ENCODE measurements at places on chromosomes 16 and 17.
A peak's percentile ranks its signal among the peaks of the same experiment; 100 is the strongest.

- DNase-seq = no peak
These were observed 102.4 kb downstream of the MAP2K6 start for GRCh38 chr17:69516911-69517310.

DNA sequence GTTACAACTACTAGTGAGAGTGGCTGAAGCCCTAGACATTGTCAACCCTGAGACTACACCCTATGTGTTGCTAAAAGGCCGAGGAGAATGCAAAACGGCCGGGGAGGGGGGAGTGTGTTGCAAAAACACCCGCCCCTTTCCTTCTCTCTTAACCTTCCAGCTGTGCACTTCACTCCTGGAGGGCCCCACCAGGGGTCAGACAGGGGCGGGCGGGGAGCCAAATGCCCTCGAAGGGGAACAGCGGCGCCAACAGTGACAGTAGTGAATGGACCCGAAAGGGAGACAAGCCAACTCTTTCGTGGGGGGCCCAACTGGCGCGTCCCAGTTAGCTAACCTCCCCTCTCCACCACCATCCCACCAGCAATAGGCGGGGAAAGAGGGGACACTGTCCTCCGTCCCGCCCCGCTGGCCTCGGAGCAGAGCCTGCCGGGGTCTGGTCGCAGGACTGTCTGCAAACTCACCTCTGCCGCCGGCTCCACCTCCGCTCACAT is 352 bp downstream of the MARF1 start:
- peak; percentile 37 for DNase-seq

DNA sequence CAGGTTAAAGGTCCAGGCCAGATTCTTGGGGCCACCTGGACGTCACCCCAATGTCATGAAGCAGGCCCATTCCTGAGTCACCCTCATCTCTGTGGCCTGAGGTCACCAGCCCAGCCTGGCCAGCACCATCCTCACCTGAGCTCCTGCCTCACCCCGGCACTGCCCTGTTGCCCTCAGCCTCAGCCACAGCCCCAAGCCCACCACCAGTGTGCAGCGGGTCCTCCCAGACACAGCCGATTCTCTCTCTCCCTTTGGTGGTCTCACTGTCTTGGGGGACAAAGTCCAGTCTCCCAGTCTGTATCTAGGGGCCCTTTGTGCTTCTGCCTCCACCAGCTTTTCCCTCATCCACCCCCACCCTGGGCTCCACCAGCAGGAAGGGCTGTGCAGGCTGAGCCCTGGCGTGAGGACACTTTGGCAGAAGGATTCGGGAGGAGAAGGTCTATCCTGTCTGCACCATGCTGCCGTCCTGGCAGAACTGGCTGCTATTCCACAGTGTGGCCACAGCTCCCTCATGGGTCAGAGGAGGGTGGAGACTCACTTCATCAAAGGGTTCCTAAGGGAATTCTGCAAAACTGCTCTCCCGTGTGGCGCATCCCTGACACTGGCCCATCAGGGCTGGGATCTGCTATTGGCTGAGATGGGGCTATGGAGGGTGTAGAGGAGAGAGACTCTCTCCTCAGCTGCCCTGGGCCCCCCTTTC is 64.3 kb downstream of the PRMT7 start:
- DNase-seq = no peak

- DNase-seq = no peak
These were observed 59.2 kb downstream of the CNGB1 start for GRCh38 chr16:57911743-57912142.

- DNase-seq = no peak
These were observed 7.3 kb downstream of the BRIP1 start for GRCh38 chr17:61856035-61856434.

- DNase-seq = no peak
These were observed 13.8 kb downstream of the NETO2 start for GRCh38 chr16:47129755-47130435.

DNA sequence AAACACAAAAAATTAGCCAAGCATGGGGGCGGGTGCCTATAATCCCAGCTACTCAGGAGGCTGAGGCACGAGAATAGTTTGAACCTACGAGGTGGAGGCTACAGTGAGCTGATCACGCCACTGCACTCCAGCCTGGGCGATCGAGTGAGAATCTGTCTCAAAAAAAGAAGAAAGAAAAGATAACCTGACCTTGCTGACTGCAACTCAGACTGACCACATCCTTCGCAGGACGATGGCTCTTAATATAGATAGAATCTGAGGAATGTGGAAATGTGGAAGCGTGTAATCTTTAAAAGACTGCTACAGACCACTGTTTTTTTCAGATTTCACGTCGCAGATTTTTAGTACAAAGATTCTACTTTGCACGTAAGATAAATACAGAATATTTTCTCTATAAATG is 37.8 kb downstream of the KLHDC4 start:
- no peak for DNase-seq

DNA sequence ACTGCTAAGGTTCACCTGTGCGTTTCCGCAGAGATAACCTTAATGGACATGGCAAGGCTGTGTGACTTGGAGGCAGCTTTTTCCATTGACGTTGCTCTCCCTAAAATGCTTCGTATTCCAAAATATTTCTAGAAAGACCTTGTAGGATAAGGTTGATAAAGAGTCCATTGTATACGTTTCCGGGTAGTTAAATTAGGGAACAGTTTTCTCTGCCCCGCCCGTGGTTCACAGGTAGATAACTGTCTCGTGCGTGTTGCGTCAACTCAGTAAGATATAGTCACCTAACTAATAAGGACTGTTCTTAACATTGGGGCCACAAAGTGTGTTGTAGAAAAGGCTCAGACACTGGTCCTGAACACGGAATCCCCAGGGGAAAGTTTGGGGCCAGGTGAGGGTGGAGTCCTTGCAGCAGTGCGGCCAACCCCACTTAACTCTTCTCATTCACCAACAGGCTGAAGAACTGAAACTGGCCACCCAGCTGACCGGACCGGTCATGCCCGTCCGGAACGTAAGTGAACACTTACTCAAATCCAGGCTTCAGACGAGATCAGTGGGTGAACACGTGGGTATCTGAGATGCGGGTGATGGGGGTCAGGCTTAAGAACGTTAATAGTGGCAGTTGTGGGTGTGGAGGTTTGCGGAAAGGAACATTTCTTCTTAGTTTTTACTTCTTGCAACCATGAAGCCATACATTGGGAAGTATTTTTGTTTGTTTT is 1.6 kb downstream of the RPL13 start:
- no peak for DNase-seq
